ENCODE measurements at places on chromosomes 6 and 20.

- no peak for DNase-seq
Measured at GRCh38 chr6:110629153-110629552, 152.7 kb upstream of the SLC22A16 start.

GRCh38 chr6:34555007-34555322 lies 1.2 kb downstream of the SPDEF start:
- no peak for DNase-seq

DNA sequence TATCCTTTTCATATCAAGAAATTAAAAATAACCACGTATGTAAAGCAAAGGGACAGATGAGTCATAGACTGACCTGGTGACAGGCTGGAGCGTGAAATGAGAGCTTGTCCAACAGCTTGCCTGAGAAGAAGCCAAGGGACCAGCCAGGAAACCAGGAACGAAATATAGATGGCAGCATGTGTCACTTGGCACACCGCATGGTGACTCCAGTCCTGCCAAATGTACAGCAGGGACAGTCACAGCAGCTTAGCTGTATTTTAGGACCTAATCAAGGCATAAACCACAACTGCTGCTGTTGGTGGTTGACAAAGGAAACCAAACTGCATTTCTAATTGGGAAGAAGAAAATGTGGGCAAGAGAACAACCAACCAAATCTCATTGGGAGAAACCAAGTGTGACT lies 755.0 kb downstream of the TFAP2A start:
- no peak for DNase-seq

GRCh38 chr20:59572515-59572914 lies 31.8 kb upstream of the PHACTR3 start:
- no peak for DNase-seq

GRCh38 chr6:137159912-137160311 lies 13.5 kb downstream of the IL22RA2 start:
- no peak for DNase-seq

DNA sequence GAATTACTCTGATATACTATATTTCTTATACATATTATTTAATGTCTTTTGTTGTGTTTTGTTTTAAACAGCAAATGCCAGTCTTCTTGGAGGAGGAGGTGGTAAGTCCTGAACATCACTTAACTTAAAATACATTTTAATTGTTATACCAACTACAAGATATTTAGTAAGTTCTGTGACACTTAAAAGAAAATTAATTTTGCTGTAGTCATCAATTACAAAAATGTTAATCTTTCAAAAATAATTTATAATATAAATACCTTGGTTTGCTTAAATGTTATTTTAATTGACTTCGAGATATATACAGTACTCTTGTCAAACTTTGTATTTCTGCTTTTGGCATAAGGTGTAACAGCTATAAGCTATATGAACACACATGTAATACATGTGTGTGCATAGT lies 156.0 kb upstream of the FLRT3 start:
- no peak for DNase-seq

DNA sequence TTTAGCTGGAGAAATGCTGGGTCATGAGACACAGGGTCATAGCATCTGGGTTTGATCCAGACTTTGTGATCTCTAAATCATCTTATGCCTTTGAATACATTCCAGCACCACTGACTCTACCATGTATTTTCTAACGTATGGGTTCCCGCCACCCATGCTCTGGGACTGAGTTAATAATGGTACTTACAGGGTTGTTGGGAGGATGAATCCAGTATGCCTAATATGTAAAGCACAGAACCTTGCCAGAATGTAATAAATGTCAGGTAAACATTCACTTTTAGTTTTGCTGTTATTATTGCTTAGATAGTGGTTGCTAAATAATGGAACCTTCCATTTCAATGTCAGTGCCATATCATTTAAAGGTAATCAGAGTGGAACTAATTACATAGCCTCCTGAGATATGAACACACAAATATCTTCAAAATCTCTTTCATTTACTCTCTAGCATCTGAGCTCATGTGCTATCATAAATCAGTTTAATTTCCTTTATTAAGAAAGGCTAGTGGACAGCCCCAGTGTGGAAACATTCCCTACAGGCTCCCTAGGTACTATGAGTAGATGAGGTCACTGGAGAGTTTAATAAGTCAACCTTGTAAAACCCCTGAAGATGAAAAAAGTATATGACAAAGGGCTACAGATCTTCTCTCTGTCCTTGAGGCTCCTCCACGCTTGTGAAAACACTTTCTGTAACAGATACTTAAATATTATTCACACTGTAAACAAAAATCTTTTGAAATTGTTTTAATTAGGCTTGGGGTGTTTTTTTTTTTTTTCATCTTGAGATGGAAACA lies 226.6 kb downstream of the ALDH8A1 start:
- DNase-seq, result no peak

DNA sequence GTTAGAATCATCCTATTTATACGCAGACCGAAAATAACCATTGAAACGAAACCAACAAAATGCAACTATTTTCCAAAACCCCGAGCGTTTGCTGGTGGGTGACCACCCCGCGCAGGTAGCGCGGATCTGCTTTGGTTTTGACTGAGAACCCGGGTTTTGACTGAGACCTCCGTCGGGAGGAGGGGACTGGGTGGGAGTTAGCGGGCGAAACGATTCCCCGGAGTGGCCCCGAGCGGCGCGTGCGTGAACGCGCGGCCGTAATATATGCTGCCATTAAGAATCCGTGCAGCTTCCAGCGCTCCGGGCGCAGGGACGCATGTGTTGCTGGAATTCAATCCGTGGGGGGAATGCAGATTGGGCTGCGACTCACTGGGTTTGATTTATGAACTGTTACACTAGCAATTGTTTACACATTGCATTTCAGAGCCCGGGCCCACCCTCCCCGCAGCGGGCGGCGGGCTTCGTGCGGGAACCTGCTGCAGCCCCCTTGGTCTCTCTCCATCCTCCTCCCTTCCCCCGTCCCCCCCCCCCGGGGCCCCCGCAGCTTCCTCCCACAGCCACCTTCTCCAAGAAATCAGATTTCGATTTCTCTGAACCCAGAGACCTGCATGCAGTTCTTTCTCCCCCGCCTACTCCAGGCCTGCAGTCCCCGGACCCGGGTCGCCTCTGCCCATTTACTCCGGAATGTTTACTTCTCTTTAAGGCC lies 9.9 kb downstream of the NRN1 start:
- DNase-seq, result no peak

GRCh38 chr20:54650052-54650719 lies 174.8 kb downstream of the DOK5 start:
- no peak for DNase-seq

GRCh38 chr6:15712797-15713196 lies 50.0 kb upstream of the DTNBP1 start:
- DNase-seq, result no peak

DNA sequence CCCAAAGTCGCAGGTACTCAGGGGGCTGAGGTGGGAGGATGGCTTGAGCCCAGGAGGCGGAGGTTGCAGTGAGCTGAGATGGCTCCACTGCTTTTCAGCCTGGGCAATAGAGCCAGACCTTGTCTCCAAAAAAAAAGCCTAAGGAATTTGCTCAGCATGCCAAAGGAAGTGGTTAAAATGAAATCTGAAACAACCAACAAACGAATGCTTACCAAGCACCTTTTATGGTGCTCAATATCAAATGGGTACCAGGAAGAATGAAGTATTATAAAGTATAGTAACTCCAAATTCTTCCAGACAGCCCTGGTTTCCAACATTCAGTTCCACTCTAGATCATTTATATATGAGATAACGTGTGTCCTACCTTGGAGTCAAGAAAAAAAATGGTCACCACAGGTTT lies 14.0 kb downstream of the GMDS start:
- no peak for DNase-seq

DNA sequence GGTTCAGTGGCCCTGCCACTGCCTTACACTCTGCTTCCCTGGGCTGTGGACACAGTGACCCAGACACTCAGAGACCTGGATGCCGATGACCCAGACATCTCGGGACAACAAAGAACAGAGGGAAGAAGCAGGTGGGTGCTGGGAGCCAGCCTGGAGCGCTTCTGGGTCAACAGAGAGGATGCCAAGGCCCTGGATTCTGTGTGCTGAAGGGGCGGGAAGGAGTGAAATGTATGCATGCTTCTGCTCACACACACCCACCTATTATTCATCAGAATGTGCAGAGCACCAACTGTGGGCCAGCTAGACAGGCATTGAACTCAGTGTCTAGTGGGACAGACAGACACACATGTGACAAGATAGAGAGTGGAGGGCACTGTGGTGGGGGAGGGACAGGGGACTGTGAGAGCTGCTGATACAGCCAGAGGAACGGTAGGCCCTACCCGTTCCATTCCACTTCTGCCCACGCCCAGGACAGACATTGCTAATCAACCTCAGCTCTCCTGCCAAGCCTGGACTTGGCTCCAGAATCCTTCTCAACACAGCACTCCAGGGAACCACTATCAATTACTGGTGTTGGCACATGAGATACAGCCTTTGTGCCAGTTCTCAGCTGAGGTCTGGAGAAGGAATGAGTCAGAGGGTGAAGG lies 20.2 kb downstream of the KCNK15 start:
- DNase-seq, result no peak

- no peak for DNase-seq
Measured at GRCh38 chr6:166625356-166625755, 1.7 kb downstream of the RPS6KA2 start.

- DNase-seq, result no peak
Measured at GRCh38 chr6:15484821-15485220, 178.0 kb downstream of the DTNBP1 start.

DNA sequence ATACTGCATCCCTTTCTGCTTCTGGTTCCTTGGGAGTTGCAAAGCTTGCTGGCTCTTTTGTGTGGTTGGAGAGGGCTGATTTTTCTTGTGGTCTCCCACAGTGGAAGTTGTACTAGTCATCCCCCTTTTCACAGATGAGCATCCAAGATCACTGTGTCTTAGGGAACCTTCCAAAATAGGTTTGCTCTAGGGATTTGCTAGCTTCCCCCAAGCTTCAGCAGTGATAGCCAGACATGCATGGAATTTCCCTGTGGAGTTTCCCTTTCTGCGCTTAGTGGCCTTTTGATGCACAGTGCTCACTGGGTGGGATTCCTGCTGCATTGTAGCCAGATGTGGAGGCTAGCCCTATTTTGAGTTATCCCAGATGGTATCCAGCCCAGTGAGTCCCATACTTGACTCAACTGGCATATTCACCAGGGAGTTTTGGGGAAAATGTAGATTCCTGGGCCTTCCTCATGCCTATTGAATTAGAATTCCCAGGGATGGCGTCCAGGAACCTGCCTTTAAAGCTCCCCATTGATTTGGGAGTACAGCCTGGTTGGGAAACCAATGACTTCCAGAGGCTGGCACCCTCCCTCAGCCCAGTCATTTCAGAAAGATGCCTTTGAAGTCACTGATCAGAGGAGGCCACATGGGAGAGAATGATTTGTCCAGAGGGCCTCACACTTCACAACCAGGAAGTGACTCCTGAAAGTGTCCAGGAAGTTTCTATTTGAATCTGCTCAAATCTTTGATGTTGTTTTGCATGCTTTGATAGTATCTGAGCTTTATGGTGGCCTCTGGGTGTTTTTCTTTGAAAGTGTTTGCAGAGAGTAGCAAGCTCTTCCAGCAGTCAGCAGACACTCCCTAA lies 25.9 kb downstream of the PPARD start:
- DNase-seq, result no peak

- no peak for DNase-seq
Measured at GRCh38 chr6:166672624-166673206, 45.7 kb upstream of the RPS6KA2 start.

DNA sequence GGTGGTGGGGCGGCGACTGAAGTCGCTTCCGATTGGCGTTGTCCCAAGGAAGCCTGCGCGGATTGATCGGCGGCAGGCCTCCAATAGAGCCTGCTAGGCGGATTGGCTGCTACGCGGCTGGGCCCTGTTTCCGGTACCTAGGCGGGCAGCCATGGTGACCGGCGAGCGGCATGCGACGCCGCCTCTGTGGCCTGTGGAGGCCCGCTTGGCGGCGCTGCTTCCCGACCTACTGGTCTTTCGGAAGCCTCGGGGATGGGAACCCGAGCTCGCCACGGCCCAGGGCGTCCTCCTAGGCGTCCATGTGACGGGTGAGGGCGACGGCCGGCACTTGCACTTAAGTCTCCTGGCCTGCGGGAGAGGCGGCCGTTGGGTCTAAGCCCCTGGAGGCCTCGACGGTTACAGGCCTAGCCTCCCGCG lies 28.1 kb downstream of the NFYA start:
- DNase-seq, result no peak

DNA sequence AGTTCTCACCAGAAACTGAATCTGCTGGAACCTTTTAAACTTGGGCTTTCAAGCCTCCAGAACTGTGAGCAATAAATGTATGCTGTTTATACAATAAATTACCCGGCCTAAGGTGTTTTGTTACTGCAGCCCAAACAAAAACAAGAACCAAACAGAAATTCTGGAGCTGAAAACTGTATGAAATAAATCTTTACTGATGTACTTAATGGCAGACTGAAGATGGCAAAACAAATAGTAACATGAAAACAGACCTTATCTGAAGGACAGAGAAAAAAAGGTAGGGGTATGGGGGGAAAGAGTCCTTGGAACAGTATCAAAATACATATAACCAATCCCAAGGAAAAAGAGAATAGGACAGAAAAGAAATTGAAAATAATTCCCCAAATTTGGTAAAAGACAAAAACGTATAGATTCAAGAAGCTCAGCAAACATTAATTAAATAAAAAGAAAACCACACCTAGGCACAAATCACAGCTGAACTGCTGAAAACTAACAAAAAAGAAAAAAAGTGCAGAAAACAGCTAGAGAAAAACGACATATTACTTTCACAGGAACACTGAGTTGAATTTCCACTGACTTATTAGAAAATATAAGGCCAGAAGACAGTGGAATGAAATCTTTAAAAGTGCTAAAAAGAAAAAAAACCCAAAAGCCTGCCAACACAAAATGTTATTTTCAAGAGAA lies 47.7 kb downstream of the NOL7 start:
- DNase-seq, result no peak

DNA sequence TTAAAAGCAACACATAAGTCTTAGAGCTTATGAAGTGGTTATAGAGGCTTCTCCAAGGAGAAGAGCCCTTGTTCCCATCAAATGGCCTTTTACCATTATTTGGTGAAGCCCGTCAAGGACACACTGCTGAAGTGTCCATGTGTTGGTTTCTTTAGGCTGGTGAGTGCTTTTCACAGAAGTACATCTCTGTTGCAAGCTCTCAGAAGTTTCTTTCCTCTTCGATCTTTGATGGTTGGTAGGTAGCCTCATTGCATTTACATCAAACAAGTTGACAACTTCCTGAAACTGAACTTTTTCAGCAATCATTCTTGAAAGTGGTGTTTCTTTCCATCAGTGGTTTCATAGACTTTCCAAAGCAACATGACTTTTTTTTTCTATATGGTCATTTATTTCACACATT lies 465.6 kb downstream of the HDGFL1 start:
- DNase-seq, result no peak

GRCh38 chr6:1552296-1552761 lies 57.4 kb upstream of the FOXC1 start:
- DNase-seq, result peak; percentile 66

GRCh38 chr6:25660512-25660911 lies 8.5 kb downstream of the SCGN start:
- no peak for DNase-seq

GRCh38 chr6:130466052-130466747 lies 100.4 kb downstream of the TMEM200A start:
- no peak for DNase-seq

- no peak for DNase-seq
Measured at GRCh38 chr6:160005211-160005610, 36.3 kb downstream of the IGF2R start.
